SHP77 treated with DMSO at 0.1 percent for 48 hours (cell line): ENCODE measurements at places on chromosomes 3 and 15.

DNA sequence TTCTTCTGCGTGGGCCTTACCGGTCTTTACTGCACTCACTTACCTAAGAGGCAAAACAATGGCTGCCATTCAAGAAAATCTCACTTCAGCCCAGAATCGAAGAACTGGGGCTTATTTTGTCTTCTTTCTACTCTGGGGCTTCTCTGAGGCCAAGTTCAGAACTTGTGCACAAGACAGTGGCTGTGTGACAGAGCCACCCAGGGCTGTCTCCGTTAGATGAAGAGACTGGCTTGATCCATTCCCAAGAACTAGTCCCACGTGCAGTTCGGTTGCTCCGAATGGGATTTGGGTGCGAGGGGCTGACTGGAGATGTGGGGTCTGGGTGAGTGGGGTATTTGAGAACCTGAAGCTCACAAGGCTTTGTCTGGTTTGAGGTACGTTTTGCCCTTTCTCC is 795 bp upstream of the TCF12 start:
- DNase-seq = no peak

DNA sequence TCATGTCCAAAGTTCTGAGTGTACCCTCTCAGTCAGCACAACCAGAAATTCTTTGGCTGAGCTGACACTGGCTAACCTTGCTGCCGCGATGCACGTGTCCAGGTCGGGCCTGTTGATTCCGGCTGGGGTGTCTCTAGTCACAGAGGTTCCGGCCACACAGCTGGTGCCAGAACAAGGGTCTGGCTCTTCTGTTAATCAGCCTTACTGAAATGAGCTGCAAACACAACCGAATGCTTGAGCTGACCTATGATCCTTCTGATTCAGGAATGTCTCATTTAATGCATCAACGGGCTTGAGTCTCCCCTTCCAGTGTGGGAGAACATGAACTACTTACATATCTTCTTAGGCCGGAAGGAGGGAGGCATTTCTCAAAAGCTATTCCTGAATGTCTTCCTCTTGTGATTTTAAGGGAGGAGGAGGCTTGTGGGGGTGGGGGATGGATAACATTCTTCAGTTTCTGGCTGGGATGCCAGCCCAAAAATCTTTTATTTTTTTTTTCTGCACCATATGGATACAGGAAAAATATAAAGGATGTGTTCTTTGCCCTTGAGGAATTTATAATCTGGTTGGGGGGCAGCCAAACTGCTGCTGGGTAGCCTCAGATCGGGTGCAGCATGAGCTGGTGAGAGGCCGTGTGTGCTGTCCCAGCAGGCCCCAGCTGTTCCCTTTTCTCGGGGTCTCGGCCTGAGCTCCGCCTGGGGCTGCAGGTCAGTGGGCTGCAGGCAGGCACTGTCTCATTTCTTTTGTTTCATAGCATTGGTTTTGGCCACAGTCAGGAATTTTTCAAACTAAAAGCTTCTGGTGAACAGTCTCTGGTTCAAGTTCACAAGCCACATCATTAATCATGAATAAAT is 319.1 kb upstream of the TBL1XR1 start:
- DNase-seq = no peak

DNA sequence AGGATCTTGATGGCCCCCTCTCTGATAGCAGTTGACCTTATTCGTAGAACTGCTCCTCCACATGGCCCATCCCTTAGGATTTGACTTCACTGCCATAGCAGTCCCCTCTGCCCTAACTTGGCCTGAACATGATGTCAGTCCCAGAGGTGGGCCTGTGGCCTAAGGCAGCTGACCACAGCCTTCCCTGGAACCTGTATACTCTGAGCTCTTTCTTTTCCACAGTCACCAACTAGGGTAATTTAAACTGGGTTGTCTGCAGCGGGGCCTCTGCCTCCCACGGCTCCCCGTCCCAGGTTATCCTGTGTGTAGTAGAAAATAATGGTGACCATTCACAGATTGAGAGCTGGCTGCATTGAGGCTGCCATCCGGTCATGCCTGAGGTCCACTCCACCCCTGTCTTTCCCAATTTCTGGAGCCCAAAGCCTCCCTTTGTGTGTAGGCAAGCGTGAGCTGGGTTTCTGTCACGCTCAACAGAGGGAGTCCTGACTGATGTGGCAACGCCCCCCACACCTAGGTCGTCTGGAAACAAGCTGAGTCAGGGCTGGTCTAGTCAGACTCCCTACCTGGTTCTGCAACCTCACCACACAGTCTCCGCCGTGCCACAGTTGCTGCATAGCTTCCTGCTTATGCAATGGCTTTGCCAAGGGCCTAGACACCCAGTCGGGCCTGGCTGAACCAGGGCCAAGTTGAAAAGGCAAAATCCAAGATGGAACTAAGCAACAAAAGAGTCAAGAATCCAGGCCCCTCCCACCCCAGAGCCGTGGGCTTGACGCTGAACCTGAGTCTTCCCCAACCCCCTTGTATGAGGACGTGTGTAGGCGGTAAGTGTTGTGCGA is 284.5 kb downstream of the XXYLT1 start:
- DNase-seq = no peak

DNA sequence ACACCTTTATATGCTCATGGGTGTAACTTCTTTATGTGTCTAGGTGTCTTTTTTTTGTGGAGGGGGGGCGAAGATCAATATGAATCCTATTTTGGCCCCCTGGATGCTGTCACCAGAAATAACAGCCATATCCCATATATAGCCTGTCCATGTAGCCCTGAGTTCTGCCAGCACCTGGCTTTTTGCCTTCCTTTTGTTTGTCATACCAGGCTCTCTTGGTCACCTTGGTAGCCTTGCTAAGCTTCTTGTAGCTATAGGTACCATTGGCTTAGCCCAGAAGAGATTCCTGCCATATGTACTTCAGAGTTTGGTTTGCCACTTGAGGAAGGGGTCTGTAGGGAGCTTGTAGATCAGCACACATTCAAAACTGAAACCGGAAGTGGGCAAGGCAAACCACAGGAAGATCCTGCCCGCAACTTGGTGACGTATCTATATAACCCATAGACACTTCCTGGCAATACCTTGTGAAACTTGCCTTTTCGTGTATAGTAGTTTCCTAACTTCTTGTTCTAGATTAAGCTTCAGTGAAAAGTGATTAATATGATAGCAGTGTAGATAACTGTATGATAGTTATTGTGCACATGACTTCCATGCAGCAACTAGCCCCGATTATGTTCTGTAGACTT is 11.9 kb downstream of the RASA2 start:
- no peak for DNase-seq
